Neural progenitor cell (in vitro differentiated cells): ENCODE measurements at places on chromosomes 2 and 18.

DNA sequence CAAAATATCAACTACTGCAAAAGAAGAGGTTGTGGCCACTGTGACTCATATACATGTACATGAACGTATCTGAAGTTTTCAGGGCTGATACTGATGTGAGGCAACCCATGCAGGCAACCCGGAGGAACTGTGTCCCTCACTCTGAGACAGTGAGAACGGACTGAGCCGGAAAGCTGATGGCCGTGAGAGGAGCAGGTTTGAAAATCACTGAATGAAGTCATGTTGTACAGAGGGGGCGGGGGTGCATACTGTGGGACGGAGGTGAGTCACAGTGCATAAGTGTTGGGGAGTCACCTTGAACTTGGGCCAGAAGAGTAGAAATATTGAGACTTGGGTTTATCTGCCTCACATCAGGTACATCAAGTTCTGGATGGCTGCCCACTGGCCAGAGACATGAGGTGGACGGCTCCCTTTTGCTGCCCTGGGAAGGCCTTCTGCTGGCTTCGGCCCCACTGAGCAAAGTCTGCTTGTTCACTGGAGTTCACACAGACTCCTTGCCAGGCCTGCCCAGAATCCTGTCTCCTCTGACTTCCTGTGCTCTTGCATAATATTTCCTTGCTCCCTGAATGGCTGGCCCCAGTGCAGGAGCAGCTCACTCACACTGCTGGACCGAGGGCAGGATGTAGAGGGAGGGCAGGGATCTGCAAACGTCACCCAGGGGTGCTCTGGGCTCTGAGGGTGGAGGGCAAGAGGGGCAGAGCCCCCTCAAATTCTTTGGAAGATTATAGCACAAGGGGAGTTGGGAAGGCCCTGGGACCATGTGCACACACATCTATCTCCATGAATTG, 18.1 kb downstream of the EPAS1 start:
- no peak for DNase-seq

DNA sequence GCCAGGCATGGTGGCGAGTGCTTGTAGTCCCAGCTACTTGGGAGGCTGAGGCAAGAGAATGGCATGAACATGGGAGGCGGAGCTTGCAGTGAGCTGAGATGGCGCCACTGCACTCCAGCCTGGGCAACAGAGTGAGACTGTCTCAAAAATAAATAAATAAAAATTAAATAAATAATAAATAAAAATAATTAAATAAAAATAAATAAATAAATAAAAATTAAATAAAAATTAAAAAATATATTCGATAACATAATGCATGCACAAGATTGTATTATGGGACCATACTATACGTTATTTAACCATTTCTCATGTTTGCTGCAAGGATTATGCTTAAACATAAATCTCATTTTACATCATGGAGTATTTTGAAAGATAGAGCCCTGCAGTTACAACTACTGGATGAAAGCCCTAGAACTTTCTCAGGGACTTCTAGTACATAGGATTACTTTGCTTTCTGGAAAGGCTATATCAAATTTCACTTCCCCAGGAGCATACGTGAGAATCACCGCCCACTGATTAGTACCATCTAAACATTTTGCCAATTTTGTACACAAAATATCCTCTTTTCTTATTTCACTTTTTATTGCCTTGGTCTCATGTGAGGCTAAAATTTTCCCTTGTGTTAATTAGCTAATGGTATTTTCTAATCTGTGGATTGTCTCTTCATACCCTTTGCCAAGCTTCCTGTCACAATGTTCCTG, 234.3 kb upstream of the LYPD1 start:
- DNase-seq = no peak

DNA sequence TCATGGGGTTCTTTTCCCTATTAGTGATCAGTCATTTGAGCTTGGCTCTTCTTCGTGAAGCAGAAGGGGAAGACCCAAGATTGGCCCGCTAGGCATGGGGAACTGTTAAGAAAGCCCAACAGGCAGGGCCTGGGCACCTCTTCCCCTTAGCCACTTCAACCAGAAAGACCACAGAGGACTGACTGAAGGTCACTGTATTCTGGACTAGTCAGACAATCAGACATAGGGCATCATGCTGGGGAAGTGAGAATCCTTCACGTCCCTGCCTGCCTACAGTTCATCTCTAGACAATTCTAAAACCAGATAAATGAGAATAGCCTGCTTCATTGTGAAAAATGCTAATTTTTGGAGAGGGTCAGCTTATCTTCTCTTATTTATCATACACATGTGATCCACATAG, 28.1 kb downstream of the FAP start:
- DNase-seq = no peak

DNA sequence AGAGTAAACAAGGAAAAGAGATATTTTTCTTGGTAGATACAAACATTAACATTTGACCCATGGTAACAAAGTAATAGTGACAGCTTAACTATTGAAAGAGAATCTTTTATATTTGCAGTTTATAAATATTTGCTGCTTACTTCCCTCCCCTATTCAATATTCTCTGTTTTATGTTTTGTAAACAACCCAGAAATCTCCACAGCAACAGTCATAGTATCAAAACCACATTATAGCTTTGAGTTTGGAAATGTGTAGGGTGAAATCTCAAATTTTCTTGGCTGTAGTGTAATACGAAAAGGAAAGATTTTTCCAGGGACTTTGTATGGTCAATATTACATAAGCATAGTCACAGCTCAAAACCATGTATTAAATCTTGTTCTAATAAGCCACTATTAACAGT, 511.2 kb downstream of the METTL4 start:
- no peak for DNase-seq

- no peak for DNase-seq
Observed at GRCh38 chr2:84338069-84338468, 121.0 kb downstream of the SUCLG1 start.

GRCh38 chr2:167749016-167749415, 498.4 kb downstream of the STK39 start:
- DNase-seq = no peak

GRCh38 chr2:85604568-85605339, 2.3 kb upstream of the TMEM150A start:
- DNase-seq = no peak

GRCh38 chr2:240997141-240997855, 1.1 kb upstream of the SNED1 start:
- no peak for DNase-seq

GRCh38 chr2:196961889-196962288, 35.4 kb upstream of the PGAP1 start:
- no peak for DNase-seq

- no peak for DNase-seq
Observed at GRCh38 chr18:31633392-31634330, 42.0 kb downstream of the TTR start.

DNA sequence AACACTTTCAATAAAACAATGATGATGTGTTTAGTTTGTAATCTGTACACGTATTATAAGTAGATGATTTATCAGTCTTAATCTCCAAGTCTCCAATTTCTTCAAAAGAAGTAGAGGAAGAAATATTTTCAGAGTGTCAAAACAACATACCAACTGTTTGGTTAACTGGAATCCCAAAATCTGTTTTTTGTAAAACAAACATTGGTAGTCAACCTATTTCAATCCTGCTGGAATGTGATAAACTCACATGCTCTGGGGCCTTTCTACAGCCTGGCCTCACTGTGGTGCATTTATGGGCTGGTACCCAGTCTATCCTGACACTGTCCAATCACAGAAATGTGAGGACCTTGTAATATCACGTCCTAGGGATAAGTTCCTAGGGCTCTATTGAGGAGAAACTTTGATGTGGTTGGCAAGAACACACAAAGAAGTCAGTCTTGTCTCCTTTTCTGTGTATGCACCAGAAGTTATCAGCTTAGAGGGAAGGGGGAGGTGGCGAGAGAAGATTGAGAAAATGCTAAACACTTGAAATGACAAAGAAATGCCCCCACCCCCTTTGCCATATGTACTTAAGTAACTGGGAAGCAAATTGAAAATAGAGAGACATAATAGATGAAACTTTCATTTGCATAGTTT, 47.2 kb downstream of the PRKRA start:
- DNase-seq = no peak

DNA sequence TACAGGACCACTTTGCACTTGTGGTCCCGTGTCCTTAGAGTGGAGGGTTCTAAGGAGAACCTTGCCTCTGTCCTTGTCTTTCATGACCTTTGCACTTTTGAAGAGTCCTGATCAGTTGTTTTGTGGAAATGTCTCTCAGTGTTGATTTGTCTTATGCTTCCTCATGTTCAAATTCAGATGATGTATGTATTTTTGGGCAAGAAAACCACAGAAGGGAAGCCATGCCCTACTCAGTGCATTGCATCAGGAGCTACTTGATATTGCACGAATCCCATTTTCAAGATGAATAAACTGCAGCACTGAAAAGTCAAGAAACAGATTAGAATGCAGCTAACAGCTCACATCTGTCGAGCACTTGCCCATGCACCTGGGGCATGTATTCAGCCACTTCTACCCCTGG, 152.2 kb downstream of the INHBB start:
- DNase-seq = no peak

GRCh38 chr2:85887566-85888019, 1.2 kb downstream of the ST3GAL5 start:
- DNase-seq = peak; percentile 46
